ENCODE measurements at places on chromosomes 4 and X.

DNA sequence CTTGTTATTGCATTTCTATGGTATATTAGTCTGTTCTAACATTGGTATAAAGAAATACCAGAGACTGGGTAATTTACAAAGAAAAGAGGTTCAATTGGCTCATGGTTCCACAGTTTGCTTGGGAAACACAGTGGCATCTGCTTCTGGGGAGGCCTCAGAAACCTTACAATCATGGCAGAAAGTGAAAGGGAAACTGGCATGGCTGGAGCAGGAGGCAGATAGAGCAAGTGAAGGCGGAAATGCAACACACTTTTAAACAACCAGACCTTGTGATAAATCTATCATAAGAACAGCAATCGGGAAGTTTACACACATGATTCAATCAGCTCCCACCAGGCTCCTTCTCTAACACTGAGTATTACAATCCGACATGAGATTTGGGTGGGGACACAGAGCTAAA lies 346.6 kb upstream of the GNPDA2 start:
- DNase-seq = no peak

DNA sequence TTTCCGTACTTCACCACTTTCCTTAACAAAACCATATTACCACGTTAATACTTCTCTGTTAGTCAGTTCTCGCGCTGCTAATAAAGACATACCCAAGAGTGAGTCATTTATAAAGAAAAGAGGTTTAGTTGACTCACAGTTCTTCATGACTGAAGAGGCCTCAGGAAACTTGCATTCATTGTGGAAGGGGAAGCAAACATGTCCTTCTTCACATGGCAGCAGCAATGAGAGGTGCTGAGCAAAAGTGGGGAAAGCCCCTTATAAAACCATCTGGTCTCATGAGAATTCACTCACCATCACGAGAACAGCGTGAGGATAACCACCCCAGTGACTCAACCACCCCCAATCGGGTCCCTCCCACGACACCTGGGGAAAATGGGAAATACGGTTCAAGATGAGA lies 289.8 kb upstream of the CLNK start:
- no peak for DNase-seq

DNA sequence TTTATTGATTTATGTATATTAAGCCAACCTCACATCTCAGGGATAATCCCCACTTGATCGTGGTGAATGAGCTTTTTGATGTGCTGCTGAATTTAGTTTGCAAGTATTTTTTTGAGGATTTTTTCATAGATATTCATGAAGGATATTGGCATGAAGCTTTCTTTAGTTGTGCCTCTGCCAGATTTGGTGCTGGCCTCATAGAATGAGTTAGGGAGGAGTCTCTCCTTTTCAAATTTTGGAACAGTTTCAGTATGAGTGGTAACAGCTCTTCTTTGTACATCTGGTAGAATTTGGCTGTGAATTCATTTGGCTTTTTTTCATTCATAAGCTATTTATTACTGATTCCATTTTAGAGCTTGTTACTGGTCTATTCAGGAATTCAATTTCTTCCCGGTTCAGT lies 197.2 kb upstream of the NDST4 start:
- DNase-seq = no peak

GRCh38 chr4:113785781-113786180 lies 24.2 kb upstream of the CAMK2D start:
- DNase-seq = no peak

DNA sequence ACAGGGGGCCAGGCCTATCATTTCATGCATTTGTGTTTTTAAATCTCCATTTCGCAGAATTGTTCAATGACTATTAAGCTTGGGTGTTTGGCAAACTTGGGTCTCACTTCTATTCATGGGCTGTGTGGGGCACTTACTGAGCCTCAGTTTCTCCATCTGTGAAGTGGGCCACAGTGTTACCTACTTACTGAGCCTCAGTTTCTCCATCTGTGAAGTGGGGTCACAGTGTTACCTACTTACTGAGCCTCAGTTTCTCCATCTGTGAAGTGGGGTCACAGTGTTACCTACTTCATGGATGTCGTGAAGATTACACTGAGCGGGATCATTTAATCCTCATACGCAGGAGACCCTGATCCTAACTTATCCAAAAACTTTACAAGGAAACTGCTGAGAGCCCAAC lies 115.1 kb upstream of the STX18 start:
- no peak for DNase-seq

DNA sequence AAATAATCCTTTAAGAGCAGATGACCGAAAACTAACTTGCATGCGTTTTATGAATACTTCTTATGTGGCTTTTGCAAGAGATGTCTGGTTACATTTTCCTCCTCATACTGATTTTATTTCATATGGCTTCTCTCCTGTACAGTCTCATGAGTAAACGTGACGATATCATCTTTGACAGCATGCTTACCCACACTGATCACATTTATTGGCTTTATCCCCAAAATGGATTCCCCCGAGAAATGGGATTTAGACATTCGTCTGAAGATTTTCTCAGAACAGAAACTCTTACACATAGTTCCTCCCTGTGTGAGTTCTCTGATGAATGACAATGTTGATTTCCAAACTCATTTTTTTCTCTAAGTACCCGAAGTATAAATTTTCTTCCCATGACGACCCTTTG lies 939.7 kb upstream of the LCORL start:
- DNase-seq = no peak

GRCh38 chr4:89026542-89026941 lies 30.4 kb downstream of the FAM13A start:
- no peak for DNase-seq

DNA sequence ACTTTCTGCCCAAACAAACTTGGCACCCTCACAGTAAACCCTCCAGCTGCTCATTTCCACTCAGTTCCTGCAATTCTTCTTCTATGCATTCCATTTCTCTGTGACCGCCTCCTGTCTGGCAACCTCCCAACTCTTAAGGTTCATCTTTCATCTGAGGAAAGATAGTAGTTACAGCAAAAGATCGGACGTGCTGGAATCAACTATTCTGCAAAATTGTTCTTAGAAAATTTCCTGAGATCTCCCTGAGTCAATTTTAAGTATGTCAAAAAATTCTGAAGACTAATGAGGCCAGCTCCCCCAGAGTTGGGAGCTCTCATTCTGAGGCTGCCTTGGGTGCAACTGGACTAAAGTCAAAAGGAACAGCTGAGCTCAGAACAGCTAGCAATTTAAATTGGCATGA lies 1026.0 kb downstream of the ADGRL3 start:
- DNase-seq = peak; percentile 1

- no peak for DNase-seq
Observed at GRCh38 chrX:17768997-17769396, 31.7 kb downstream of the SCML1 start.

Data from cerebellum (tissue), 4 donors.